ENCODE measurements at places on chromosomes 11 and 22.

GRCh38 chr11:24375931-24376330, 120.9 kb upstream of the LUZP2 start:
- DNase-seq = no peak

DNA sequence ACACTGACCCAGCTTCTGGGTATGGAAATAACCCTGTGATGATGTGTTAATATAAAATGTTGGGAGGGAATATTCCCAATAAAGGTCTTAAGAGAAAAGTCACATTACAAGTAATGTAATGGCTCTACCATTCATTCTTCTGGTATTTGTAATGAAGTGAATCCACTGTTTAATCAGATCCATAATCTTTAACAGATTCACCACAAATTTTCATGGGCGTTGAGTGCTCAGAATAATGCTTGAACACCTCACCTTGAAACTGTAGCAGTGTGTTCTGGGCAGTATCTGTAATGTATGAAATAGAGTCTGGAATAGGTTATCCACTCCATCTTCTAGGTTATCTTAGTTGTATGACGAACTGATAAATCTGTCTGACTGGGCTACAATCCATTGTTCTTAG, 26.6 kb upstream of the CRTAM start:
- no peak for DNase-seq

- no peak for DNase-seq
These were observed 18.5 kb downstream of the FIBIN start for GRCh38 chr11:27012234-27012921.

DNA sequence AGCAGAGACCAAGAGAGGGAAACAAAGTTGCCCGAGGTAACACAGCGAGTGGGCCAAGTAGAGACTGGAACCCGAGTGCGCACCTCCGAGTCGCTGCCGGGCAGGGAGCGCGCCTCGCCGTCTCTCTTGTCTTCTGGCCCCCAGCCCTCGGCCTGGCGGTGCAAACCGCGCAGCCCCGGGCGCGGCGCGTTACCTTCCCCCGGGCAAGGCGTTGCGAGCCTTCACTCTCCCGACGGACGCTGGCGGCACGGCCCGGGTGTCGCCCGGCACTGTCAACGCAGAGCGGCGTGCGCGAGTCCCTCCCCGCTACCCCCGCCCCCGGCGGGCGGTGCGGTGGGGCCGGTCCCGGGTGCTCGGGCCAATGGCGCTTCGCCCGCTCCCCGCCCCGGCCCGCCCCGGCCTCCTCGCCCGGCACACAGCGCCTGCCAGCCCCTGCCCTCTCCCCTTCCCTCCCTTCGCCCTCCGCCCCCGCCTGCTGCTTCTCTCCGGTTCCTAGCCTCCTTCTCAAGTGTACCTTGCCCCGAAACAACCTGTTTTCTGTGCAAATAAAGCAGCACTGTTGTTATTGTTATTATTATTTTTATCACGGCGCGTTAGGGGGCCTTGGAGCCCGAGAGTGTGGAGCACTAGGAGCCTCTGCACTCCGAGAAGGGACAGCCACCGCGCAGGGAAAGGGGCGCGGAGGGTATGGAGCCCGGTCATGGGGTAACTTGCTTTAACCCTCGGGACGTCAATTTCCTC, at the start of gene SYTL2:
Gene SYTL2, minus strand, starts transcription at position 271 of the 741 bp plus-strand sequence. CDS start 53,416 bp downstream, outside the sequence.
- DNase-seq = no peak

DNA sequence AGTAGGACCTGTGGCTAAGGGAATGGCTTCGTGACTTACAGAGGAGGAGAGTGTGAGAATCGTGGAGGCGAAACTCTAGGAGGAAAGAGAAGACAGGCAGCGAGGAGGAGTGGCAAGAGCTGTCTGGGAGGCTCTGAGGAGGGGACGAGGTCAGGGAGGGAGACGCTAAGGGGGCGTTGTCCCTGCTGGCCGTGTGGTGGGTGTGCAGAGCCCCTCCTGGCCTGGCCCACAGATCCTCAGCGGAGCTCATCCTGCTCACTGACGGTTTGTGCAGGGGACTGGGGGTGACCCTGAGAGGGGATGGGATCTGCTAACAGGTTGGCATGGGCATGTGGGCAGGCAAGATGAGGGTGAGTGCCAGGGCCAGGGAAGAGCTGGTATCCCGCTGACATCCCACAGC, 56.5 kb upstream of the PRR5 start:
- DNase-seq = no peak

GRCh38 chr11:2662430-2663299, 37.1 kb downstream of the KCNQ1OT1 start:
- DNase-seq = no peak

Measured in RKO (cell line).